ENCODE measurements at places on chromosomes 12 and 14.

DNA sequence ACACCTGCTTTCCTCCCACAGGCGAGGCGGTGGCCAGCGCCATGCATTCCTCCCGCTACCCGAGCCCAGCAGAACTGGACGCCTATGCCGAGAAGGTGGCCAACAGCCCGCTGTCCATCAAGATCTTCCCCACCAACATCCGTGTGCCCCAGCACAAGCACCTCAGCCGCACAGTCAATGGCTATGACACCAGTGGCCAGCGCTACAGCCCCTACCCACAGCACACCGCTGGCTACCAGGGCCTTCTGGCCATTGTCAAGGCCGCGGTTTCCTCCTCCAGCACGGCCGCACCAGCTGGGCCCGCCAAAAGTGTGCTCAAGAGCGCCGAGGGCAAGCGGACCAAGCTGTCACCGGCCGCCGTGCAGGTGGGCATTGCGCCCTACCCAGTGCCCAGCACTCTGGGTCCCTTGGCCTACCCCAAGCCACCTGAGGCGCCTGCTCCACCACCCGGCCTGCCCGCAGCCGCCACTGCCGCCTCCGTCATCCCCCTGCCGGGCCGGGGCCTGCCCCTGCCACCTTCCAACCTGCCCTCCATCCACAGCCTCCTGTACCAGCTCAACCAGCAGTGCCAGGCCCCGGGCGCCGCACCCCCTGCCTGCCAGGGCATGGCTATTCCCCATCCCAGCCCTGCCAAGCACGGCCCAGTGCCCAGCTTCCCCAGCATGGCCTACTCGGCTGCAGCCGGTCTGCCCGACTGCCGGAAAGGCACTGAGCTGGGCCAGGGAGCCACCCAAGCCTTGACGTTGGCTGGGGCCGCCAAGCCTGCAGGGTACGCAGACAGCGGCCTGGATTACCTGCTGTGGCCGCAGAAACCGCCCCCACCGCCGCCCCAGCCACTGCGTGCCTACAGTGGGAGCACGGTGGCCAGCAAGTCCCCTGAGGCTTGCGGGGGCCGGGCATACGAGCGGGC, 54.6 kb downstream of the FAM222A start:
- no peak for DNase-seq

DNA sequence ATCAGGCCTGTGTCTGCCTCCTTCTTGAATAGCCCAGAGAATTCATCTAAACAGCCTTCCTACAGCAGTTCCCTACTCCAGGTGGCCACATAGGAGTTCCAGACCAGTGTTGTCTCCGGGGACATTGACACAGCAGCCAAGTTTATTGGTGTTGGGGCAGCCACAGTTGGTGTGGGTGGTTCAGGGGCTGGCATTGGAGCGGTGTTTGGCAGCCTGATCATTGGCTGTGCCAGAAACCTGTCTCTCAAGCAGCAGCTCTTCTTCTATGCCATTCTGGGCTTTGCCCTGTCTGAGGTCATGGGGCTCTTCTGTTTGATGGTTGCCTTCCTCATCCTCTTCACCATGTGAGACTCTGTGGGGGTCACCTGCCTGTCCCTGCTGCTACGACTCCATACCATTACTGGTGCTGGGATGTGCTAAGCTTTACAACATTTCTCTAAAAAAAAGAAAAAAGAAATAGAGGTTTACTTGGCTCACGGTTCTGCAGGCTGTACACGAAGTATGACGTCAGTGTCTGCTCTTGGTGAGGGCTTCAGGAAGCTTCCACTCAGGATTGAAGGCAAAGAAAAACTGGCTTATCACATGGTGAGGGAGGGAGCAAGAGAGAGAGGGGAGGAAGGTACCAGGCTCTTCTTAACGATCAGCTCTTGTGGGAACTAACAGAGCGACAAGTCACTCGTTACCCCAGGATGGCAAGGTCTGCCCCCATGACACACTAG, 57.5 kb downstream of the CHST11 start:
- DNase-seq = no peak

DNA sequence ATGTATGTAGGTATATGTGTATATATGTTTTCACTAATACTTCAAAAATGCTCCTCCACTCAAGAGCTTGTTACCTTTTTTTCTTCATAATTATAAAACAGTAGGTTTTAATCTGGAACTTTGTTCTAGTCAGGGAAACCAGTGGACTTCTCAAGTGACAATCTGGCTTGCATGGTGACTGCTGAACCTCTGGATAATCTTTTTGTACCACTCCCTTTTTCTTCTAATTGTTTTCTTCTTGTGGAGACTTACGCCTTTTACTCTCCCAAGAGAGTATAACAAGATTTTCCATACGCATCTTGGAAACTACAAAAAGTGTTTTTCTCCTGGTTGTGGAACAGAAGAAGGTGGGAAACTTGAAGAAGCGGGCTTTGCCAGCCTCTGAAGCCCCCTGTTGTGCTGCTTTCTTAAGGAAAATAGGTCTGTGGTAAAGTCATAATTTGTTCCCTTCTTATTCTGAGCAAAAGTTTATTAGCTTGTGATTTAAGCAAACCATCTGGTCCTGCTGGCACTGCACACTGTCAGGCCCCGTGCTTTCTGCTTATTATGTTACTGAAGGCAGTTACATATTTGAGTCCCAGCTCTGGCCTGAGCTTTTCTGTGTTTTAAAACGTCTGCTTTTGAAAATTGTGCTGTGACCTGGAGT, 291.8 kb downstream of the ERC1 start:
- DNase-seq = no peak

DNA sequence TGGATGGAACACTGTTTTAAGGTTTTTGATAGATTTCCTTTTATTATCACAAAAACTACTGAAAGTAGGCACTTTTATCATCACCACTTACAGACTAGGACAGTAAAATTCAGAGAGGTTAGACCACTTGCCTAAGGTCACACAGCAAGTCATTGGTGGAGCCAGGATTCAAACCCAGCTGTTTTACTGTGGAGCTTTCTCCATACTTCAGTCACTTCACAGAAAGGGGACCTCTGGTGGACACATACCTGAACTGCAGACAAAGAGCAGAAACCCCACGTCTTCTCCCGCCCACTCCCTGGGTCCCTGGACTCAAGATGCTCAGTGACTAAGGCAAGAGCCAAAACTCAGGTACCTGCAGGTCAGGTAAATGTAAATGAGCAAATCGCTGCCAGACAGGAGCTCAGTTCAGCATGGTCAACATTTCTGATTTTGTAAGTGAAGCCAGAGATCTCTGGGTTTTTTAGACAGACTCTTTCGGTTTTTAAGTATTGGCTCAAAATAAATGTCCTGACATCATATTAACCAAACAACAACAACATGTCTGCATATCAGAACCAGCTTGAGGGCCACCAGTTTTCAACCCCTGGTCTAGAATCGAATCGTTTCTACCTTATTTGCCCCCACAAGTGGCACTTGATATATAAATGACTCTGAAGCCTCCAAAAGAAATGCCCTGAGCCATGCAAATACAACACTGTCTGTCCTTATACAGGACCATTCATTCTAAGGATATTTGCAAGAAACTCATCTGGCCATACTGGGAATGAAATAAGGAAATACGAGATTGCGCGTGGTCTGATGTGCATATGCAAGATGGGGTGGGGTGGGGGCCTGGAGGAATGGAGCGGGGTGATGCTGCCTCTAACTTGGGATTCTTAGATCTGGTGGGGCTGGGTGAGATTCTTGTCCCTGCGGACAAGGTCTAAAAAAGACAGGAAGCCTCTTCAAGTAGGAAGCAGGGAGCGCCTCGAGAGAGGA, 110.9 kb downstream of the KSR2 start:
- peak; percentile 70 for DNase-seq

DNA sequence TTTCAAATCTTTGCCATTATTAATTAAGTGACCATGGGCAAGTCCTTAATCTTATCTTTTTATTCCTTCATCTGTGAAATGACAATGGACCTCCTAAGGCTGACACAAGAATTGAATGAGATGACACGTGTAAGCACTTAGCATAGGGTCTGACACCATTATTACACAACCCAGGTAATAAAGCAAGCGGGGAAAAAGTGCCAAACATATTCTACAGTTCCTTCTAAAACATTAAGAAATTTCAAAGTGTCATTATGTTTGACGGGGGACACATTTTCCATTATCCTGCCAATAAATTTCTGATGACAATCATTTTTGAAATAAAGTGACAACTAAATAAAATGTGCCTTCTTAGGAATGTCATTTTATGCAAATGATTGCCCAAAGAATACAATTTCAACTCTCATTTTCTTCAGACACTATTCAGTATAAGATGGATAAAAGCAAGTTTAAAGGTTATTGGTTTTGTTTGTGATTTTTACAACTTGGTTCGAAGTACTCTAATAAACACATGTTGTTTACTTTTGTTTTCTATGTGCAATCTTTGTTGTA, 3.0 kb downstream of the ANKS1B start:
- no peak for DNase-seq

DNA sequence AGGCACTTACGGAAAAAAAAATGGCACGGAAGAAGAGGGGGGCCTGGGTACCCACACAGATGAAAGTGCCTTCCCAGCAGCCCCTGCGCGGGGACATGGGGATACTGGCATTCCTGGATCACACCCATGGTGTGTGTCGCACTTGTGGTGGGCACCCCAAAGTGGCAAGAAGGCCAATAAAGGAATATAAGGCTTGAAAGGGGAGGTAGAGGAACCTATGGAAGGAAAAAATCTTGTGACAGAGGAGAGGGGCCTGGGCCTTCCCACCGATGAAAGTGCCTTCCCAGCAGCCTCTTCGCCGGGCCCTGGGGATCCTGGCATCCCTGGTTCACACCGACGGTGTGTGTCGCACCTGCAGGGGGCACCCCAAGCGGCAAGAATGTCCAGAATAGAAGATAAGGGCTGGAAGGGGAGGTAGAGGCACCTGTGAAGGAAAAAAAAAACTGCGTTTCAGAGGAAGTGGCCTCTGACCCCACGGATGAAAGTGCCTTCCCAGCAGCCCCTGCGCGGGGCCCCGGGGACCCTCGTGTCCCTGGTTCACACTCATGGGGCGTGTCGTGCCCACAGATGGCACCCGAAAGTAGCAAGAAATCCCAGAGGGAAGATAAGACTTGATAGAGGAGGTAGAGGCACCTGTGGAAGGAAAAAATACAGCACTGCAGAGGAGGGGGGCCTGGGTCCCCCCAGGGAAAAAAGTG, 284.0 kb downstream of the ALG10 start:
- no peak for DNase-seq

- DNase-seq = no peak
These were observed 1.4 kb upstream of the HMGA2 start for GRCh38 chr12:65822732-65823512.

DNA sequence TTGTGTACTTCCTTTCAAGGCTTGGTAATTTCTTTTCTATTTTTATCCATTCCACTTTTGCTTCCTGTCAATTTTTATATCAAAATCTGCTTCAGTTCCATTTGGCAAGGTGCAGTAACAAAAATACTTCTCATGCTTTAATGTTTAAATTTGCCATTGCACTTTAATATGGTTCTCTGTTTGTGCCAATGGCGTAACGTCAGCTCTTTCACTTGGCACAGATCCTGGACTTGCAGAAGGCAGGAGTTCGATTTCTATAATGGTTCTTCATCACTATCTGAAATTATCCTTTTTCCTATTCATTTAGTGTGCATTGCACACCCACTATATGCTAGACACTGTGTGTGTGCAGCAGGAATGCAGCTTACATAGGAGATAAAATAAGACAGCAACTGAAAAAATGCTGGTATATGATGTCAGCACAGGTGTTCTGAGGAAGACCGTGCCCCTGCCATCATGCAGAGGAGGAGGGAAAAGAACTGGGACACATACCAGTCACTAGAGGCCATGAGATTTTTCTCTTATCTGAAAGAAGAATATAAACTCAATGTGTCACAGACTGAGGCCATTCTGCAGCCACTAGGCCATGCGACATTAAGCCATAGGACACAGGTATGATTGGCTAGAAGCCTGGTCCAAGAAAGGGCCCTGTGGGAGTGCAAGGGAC, 298.2 kb downstream of the RPAP3 start:
- DNase-seq = no peak

- DNase-seq = no peak
These were observed 71.3 kb downstream of the FBXL14 start for GRCh38 chr12:1523046-1523445.
